Right renal pelvis (tissue), 4 donors: ENCODE measurements at places on chromosomes 13 and 19.

- DNase-seq, result no peak
Observed at GRCh38 chr13:25249001-25249543, 38.2 kb downstream of the MTMR6 start.

DNA sequence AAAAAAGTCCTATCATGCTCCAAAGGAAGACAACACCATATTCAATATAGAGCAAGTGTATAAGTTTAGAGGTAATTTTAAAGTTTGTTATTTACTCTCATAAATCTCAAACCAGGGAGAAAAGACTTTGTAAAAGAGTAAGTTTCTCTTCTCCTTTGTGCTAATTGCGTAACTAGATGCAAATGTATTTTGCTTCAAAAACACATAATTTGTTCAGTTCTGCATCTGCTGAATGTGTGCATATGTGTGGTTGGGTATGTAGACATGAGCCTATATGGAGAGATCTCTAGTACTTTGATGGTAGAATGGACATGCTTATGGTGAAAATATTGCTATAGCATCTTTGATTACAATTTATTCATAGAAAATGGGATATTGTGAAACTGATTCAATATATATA, 17.8 kb upstream of the MIR17HG start:
- DNase-seq, result no peak

- DNase-seq, result no peak
Observed at GRCh38 chr13:46523972-46524752, 28.8 kb upstream of the LRCH1 start.

DNA sequence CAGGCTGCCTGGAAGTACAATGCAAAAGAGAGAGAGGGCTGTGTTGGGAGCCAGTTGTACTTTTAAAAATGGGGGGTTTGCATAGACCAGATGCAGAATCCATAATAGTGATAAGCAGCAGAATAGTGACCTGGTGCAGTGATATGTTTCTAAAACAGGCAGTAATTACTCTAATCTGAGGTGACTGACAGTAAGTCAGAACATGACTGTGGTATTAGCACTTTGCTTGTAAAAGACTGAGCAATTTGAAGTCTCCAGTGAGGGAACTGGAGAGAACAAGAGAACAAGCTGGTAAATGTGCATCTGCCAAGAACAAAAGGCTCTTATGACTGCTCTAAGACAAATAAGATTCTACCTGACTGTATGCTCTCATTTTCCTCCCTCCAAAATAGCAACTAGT, 383.4 kb downstream of the ITGBL1 start:
- DNase-seq, result no peak

GRCh38 chr13:73365252-73365651, 306.4 kb downstream of the KLF5 start:
- no peak for DNase-seq

DNA sequence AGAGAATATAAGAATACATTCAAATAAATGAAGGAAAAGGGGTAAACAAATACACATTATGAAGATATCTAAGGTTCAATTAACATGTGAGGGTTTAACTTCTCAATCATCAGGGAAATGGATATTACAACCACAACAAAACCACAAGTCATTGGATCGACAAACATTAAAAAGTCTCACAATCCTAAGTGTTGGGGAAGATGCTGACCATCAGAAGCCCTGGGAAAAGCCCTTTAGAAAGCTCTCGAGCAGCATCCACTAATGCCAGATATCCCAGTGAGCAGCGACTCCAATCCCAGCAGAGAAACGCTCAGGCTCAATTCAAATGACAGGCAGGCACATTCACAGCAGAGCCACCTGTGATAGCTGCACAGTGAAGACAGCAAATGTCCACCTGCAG, 3.1 kb downstream of the TPRX1 start:
- no peak for DNase-seq

DNA sequence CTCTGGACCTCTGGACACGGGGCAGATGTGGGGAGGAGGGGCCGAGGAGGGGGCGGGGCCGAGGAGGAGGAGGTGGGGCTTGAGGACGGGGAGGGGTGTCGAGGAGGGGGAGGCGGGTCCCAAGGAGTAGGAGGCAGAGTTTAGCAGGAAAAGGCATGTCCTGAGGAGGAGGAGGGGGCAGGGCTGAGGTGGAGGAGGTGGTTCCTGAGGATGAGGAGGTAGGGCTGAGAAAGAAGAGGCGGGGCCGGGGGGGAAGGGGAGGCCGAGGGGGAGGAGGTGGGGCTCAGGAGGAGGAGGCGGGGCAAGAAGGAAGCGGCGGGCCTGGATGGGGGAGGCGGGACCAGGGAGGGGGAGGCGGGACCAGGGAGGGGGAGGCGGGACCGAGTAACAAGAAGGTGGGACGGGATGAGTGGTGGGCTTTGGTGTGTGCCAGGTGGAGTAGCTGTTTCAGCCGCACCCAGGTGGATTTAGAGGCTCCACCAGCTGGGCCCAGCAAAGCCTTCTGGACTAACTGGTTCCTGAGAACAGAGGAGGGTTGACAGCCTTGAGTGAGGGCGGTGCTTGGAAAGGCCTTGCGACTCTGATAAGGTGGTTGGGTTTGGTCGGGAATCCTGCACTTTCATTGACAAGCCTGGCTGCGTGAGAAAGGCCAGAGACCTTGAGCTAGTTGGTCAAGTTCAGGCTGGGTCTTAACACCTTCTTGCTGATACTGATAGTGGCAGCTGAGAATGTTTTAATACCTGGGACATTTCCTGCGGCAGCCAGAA, 7.7 kb downstream of the TECR start:
- peak; percentile 52 for DNase-seq

DNA sequence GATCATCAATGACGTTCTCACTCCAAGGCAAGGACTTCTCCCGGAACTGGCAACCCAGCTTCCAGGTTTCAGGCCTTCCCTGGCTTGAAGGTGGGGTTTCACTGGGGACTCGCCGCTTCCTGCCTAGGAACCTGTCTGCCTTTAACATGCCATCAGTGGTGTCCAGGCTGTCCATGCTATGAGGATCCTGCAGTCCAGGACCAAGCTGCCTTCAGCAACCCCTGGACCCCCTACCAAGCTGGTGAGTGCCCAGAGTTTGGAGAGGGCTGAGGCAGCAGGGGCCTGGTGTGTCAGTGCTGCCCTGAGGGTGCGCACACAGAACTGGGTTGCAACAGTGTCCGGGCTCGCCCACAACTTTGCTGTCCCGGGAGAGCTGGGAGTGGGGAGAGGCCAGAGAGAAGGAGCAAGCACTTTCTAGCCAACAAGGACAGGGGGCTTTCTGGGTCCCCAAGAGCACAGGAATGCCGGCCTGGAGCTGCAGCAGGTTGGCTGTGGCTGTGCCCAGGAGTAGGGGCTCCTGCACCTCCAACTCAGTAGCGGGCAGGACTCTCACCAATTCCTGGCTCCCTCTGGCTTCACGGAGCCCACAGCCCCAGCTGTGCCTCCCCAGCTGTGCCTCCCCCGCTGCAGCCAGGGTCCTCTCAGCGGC, 1563.2 kb upstream of the MIR17HG start:
- DNase-seq, result no peak

- DNase-seq, result no peak
Observed at GRCh38 chr13:95924389-95924994, 128.7 kb downstream of the UGGT2 start.

GRCh38 chr19:32363175-32363574, 17.8 kb downstream of the ZNF507 start:
- no peak for DNase-seq

GRCh38 chr13:39596685-39597084, 6.3 kb downstream of the LHFPL6 start:
- DNase-seq, result no peak

DNA sequence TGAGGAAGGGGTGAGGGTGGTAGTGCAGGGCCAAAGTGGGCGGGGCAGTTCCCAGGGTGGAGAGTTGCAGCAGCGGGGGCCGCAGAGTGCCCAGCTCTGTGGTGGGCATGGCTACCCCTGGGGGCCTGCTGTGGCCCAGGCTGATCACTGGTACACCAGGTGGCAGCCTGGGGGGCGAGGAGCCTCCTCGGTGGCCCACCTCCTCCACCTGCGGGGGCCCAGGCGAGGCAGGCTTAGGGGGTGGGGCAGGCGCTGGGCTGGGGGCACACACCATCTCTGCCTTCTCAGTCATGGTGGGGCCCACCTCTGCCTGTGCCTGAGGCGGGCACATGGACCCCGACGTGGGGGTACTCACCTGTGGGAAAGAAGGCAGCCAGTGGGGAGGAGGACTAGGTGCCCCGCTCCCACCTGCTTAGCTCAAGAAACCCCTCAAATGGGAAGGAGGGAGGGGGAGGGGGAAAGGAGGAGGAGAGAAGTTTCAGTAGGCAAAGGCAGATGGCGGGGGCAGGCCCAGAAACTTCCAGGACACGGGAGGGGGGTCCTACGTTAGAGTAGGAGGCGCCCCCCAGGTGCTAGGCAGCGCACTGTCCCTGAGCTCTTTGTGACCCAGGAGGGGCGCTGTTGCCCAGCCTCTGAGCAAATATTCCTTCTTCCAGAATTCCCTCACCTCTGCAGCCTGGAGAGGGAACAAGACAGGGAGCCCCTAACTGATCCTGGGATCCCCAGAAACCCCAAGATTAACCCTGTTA, 1.6 kb downstream of the LYL1 start:
- no peak for DNase-seq

DNA sequence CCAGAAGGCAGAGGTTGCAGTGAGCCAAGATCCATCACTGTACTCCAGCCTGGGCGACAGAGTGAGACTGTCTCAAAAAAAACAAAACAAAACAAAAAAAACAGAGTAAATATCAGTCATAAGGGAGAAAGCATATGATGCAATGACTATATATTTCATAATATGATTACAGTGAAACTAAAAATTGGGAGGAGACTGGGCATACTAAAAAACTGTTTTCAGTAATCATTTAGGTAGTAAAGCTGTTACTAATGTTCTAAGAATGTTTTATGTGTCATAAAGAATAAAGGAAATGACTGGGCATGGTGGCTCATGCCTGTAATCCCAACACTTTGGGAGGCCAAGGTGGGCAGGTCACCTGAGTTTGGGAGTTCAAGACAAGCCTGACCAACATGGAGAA, 15.9 kb downstream of the ZNF573 start:
- no peak for DNase-seq

GRCh38 chr19:5403968-5404640, 51.1 kb upstream of the ZNRF4 start:
- DNase-seq, result peak; percentile 83

DNA sequence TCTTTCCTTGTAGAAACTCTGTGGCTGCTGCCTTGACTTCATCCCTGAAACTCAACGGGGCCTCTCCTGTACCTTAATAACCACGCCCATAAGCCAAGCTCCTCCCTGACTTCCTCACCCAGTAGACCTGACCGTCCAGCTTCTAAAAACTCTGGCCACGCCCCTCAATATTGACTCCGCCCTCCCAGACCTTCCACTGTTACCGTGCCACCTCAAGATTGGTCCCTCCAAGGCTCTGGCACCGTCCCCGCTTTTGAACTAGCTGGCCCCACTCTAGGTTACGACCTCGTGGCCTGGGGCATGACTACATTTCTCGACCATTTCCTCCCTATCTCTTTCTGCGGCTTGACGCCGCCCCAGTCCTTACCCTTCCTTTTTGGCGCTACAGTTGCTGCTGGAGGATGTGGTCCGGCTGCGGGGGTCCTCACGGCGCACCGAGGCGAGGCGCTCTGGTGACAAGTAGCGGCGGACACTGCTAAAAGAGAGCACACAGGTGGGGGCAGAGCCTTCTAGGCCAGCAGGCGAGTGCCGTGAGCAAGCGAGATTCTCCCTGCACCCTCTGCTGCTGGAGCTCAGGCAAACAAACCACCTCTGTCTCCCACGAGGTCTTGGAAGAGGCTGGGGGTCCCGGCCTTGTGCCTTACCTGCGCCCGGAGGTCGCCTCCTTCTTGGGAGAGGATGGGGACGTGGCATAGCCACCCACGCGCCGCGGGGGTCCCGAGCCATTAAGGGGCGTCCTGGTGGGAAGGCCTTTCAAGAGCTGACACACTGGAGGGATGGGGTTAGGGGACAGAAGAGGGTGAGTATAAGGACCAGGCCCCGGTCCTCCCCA, 2.3 kb upstream of the EML2 start:
- no peak for DNase-seq

GRCh38 chr19:756236-756635, 5.3 kb downstream of the MISP start:
- no peak for DNase-seq

GRCh38 chr19:6035026-6035425, 57.1 kb upstream of the RANBP3 start:
- DNase-seq, result no peak

DNA sequence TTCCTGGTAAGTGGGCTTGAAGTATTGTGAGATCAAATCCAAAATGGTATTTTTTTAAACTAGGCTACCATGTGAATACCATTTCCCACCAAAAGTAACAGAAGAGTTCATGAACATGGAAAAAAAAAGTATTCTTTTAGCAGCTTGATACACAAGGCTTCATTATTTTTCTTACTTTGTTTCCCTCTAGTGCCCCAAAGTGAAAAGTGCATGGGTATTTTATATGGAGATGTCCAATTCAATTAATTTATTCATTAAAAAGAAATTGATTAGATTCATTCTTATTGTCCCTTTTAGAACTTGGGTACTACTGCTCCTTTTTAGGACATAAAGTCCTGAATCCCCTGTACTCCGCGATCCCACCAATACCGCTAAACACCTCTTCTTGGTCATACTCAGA, 28.6 kb upstream of the SCEL start:
- DNase-seq, result no peak

- no peak for DNase-seq
Observed at GRCh38 chr19:15264061-15264932, 32.0 kb upstream of the EPHX3 start.

DNA sequence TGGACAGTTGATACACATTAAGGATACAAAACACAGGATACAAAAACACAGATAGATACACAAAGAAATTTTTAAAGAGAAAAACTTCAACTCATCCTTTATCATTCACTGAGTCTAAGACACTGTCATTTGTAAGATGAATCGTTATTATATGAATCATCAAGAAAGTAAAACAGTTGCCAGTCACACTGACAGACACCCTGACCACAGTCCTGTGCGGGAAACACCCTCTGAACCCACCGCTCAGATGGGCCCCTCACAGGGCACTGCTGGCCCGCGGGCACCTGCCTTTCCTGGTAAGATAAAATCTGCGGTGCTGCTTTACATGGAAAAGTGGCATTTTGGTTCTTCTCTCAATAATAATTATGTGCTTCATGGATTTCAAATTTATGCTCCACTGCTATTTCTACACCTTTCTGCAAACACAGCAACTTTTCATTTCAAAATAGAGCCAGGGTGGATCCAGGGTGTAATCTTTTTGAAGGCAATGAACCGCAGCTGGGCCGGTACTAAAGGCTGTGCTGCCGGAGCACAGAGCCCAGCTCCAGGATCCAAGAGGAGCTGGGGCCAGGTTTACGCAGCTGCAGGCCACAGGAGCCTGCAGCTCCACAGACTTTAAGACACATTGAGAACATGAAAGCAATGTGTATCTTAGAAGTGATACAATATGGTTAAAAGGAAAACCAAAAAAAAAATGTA, 76.8 kb downstream of the TUBGCP3 start:
- no peak for DNase-seq

- DNase-seq, result no peak
Observed at GRCh38 chr13:100039740-100040139, 49.2 kb upstream of the PCCA start.

- no peak for DNase-seq
Observed at GRCh38 chr19:19443902-19444680, 38.6 kb downstream of the GATAD2A start.

DNA sequence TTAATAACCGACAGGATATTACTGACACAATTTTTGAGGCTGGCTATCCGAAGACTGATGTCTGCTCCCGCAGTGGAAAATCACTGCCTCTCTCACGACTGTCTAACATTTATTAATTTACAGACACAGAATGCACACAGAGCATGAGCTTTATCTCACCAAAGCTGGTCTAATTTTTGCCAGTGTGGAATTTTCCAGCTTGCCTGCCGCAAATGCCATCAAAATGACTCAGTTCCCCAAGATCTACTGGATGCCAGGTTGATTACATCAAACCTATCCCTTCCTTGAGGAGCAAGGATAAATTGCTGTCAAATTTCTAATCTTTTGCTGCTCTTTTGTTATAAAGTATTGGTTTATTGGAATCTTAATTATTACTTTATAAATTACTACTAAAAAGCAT, 1775.1 kb upstream of the PCDH20 start:
- no peak for DNase-seq
